Psoas muscle (tissue), 8 donors: ENCODE measurements at places on chromosomes 1 and 21. TPM values are rescaled to one million over a fixed set of nuclear protein-coding genes. Genes with fewer than 3 reads are reported as not detected.

DNA sequence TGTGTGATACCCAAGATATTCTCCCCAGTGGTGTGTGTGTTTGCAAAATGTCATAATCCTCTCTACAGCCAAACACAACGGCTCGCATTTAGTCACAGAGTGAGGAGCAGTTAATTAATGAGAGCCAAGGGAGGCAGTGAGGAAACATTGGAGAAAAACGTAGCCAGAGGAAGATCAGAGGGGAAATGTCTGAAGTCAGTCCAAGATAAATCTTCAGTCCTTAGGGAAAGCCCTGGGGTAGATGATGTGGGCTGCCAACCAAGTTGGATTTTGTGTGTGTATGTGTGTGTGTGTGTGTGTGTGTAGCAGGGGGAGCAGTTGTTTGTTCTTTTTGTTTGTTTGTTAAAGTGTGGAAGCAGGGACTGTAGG lies 201.0 kb upstream of the PTBP2 start:
- DNase-seq = no peak

DNA sequence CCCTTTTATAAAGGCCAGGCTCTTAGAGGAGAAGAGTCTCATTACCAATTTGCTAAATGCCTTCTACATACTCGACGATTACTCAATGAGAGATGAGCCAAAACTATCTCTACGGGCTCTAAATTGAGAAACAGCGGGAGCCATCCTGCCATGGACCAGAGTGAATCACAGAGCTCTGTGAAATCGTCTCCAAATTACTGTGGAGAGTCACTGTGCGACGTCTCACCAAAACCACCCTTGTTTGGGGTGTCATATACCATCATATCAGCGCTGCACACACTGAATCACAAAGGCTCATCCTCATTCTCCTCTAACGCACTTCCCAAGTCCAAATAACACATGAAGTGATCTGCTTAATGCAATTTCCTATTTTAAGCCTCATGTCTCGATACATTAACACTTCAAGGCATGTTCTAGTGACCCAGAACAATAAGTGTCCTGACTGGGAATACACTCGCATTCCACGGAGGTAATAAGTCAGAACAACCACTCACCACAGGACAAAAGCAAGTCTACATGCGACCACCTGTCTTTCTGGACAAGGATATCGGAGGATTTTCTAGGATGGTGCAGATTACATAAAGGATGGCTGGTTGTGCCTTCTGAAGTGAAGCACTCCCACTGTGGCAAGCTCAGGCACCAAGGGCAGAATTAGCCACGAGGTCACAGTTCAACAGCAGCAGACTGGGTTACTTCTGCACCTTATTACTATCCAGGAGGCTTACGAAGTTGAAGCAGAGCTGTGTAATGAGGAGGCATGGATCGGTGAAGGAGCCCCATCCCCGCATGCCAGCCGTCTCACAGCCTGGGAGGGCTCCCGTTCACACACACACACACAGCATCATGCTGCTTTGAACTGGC lies 44.3 kb downstream of the NID1 start:
- DNase-seq = no peak

The PIGK gene
- 5.0 TPM for polyA plus RNA-seq

DNA sequence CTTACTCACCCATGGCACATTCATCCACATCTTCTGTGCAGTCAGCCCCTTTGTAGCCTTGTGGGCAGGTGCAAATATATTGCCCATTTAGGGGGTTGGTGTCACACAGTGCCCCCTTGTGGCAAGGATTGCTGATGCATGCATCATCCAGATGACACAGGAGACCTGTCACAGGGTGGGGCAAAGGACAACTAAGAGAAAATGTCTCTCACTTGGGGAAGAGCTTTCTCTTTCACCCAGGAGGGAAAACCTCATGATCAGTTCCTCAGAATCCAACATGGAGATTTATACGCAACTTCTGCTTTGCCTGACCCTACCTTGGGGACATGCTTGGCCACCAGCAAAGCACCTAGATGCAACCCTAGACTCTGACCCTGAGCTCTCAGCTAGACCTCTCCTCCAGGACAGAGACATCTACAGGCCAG lies 71.8 kb upstream of the ADAM30 start:
- peak; percentile 57 for DNase-seq

The OR6N1 gene
- not detected for polyA plus RNA-seq

GRCh38 chr1:41878911-41879310 lies 39.8 kb downstream of the HIVEP3 start:
- no peak for DNase-seq

DNA sequence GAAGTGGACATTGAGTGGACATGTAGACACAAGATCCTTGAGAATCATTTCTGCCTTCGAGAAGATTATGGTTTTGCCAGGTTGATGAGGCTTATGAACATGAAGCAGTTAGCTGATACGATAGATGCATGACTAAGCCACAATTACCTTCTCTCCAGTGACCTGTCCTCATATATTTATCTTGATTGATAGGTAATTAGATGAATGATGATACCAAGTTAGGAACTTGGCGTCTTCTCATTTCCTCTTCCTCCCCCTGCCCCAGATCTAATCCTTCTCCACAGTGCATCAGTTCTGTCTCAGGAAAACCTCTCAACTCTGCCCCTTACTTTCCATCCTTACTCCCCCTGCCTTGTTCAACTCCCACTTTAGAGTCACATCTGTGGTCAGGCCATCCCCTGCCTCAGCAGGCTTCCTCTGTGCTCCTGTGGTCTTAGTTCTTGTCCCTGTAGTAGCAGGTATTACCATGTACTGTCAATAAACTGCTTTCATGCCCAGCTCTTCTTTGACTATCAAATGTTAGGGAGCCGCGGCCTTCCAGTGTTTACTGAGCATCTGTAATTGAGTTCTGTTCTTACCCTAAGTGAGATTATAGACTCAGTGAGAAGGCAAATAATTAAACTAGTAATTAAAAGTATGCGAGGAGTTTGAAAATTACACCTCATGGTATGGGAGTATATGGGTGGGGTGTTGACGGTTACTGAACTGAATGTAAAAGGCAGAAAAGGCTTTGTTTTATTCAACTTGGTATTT lies 5.1 kb downstream of the ST6GALNAC3 start:
- DNase-seq = no peak

DNA sequence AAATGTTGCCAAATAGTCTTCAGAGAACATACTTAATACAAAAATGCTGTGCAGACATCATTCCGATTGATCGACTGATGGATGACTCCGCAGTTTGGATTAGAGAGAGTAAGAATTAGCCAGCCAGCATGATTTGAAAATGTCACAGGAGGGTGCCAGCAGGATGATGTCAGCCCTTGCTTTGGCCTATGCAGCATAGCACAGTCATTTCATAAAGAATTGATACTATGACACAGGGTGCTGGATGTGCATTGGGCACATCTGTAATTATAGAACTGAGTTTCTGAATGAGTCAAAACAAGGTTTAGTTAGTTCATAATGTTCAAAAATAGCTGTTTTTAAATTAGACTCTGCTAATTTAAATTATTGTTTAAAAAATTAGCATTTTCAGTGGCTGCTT lies 21.6 kb upstream of the TRAF5 start:
- no peak for DNase-seq

- no peak for DNase-seq
Observed at GRCh38 chr1:30460661-30461060, 262.7 kb downstream of the MATN1 start.

- no peak for DNase-seq
Observed at GRCh38 chr1:147608596-147608995, 61.7 kb downstream of the ACP6 start.

GRCh38 chr21:38819719-38820159 lies 14.0 kb downstream of the ETS2 start:
- DNase-seq = no peak

The NR5A2 gene
- polyA plus RNA-seq = 0.27 TPM

DNA sequence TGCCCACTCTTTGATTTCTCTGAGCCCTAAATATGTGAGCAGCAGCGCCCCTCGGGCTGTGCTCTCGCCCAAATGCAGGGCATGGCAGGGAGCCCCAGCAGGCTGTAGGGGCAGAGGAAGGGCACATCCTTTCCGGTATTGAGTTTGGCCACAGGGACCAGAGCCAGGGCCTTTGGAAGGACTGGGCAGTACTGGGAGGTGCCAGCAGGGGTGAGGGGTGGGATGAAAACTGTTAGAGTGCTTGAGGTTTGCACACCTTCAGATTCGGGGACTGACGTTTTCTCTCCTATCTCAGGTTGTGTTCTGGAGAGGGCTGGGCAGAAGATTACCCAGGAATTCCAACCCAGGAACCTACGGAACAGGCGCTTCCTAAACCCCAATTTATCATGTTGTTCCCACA lies 2.2 kb upstream of the ATP1A2 start:
- DNase-seq = no peak

DNA sequence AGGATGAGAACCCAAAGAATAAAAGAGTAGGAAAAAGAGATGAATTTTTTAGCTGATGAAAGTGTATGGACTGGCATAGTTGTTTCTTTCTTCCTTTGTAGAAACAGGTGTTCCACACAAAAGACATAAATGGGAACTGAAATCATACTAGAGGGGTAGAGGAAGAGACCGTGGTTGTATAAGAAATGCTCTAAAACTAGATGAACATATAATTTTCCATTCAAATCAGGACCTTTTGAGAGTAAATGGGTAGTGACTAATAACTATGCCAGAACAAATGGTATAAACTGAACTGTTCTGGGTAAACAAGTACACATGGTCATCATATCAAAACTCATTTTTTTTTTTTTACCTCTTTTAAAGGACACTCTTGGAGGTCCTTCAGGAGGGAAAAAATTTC lies 344.2 kb downstream of the VAV3 start:
- DNase-seq = no peak

DNA sequence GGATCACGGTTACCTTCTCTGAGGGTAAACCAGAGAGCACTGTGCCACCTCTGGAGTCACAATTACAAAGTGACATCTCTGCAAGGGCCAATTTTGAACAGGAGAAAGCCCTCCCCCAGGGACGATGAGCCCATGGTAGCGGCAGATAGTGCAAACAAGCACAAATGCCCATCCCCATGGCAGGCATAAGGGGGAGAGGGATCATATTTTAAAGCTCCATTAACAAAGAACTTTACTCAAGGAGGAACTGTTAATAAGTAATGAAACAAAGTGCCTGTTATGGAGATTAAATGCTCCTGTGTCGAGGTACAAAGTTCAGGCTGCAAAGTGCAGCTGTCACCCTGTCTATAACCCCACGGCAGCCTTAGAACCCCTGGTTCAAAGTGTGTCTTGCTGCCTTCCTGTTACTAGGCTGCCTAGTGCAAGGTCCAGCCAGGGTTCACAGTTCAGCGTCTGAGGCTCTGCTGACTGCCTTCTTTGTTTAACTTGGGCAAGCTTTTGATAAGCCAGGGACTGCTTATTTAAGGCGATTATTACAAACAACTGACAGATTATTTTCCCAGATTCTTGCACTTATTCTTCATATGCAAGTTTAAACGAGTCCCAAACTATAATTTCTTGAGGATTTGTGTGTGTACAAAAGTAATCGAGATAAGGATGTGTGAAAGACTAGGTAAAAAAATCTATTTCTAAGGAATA lies 75.7 kb upstream of the NRIP1 start:
- DNase-seq = no peak

The PIGV gene
- 5.5 TPM for polyA plus RNA-seq

DNA sequence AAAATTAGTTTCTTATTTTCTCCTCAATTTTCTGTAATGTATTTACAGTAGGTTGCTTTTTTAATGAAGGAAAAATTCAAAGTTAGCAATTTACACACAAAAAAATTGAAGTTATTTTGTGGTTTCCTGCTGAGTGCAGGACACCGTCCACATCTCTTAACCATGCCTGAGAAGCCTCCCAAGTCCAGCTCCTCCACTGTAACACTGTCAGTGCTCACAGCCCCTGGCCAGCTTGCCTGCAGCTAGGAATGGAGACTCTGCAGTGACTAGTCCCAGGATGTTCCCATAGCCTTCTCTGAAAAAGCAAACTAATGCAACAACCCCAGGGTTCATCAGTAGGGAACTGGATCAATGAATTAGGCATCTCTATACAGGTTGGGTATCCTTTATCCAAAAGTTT lies 3.5 kb downstream of the A3GALT2 start:
- no peak for DNase-seq

DNA sequence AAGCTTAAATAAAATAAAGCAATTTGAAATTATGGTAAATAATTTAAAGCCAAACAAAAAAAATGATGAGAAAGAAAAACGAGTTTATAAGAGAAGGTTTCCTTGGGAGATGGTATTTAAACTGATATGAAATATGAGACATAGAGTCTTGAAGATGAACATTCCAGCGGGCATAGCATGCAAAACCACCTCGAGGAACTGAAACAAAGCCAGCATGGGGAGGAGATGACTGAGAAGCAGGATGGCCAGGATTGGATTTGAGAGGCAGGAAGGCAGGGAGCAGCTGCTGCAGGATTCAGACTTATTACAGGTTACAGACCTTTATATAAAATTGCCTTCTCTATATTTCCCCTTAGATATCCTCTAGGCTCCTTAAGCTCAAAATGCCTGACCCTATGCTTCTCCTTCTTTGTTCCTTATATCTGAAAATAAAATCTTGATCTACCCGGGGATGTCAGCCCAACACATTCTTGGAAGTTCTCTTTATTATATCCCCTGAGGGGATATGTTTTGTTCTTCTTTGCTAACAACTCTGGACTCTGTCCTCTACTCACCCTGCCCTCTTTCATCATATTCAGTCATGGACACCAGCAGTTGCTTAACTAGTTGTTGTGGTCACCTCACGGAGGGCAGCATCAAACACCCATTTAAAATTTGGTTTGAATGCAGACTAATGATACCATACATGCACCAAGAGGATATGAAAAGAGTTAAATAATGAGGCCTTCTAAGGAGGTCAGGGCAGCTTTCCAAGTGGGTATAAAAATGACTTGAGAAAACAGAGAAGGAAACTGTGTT lies 719.1 kb upstream of the B3GALT2 start:
- DNase-seq = no peak

DNA sequence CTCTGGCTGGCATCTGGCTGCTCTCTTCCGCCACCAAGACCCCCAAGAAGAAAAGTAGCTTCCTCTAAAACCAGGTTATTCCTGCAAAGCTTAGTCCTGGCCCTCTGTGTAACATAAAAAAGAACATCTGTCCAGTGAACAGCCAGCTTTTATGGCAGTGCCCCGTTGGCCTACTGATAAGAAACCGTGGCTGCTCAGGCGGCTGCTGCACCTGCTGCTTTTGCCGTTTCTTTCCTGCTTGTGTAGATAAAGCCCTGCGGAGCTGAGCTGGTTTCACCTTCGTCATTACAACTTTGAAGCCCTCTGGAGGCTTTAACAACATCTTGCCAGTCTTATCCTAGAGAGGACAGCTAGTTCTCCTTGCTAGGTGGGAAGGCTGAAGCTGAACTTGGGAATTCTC lies 20.5 kb downstream of the ELAPOR1 start:
- DNase-seq = no peak

- DNase-seq = no peak
Observed at GRCh38 chr1:158952416-158952815, 21.1 kb downstream of the PYHIN1 start.

The ACTA1 gene
- 11,314 TPM for polyA plus RNA-seq

The SLAMF1 gene
- polyA plus RNA-seq = 0.04 TPM

DNA sequence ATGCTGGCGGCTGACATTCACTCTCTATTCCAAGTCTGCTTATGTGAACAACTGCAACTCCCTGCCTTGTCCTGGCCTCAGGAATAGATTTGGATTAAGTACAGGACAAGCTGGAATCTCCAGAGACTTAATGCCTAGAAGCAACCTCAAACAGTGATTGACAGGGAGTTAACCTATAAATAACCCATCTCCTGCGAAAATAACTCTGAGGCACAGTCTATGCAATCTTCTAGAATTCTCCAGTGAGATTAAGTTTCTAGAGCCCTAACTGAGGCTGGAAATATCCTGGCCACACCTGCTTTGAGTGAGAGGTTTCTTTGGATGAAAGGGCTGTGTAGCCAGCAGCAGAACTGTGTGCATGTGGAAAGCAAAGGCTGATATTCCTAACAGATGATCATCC lies 25.3 kb upstream of the ATP1A1 start:
- DNase-seq = no peak
